ENCODE measurements at places on chromosomes 4 and X. TPM values are rescaled to one million over a fixed set of nuclear protein-coding genes. Genes with fewer than 3 reads are reported as not detected.

DNA sequence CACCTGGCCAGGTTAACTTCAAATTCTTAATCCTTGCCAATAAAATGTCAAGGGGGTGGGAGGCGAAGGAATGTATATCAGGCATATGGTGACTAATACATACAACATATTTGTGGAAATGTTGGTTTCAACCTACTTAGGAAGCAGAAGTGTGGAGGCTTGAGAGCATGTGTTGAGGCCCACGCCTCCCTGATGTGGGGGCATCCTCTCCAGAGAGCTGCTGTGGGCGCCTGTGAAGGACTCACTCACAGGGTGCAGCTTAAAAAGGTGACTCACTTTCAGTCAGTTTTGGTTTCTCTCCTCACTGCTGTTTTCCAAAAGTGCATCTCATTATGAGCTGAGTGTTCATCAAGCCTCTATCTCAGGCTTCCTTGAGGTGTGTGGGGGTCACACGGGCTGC is 27.5 kb downstream of the LNX1 start:
- no peaks in the 10 kb centered on the region for H3K4me1 ChIP-seq
- no peak overlapping the region for H3K4me3 ChIP-seq
- no peaks in the 10 kb centered on the region for H3K36me3 ChIP-seq

TLR2 gene
- total RNA-seq: 1.2 TPM

AMELX gene
- not detected for total RNA-seq

NEK1 gene
- total RNA-seq: 20.6 TPM

TEX13B gene
- not detected for total RNA-seq

GRCh38 chrX:71222929-71223328 is at the start of gene GJB1:
TSS of gene GJB1 (plus strand) at chrX:71223224. CDS start at chrX:71223708, 484 bp downstream.
- peaks cover 7% of the 10 kb centered on the region for H3K27me3 ChIP-seq
- no peak for DNase-seq
- peaks cover 3% of the 10 kb centered on the region for H3K4me1 ChIP-seq
- H3K4me3 ChIP-seq: no peak within 1 kb of the TSS

PAGE2B gene
- not detected for total RNA-seq

DNA sequence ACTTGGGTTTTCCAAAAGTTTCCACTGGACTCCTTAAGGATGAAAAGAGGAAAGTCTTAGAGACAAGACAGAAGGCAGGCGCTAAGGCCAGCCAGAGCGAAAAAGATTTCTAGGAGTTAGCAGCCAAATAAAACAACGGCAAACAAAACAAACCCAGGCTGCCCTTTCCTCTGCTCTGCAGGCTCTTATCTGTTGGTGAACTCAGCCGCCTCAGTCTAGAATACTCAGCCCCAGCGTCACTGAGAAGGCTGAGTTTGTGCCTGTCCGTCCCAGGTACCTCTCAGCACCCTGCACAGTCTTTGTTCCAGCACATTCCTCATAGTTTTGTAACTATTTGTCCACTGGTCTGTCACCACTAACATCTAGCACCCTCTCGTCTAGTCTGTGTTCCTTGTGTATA is 75.6 kb upstream of the FAM9C start:
- H3K27me3 ChIP-seq: peaks cover 16% of the 10 kb centered on the region
- H3K4me1 ChIP-seq: peaks cover 26% of the 10 kb centered on the region
- H3K4me3 ChIP-seq: no peak overlapping the region
- no peak for DNase-seq
- peaks cover 11% of the 10 kb centered on the region for H3K36me3 ChIP-seq

- H3K36me3 ChIP-seq: no peaks in the 10 kb centered on the region
- DNase-seq: no peak
- H3K4me3 ChIP-seq: no peak overlapping the region
- no peak overlapping the region for H3K27ac ChIP-seq
- H3K4me1 ChIP-seq: no peaks in the 10 kb centered on the region
- no peaks in the 10 kb centered on the region for H3K27me3 ChIP-seq
These were observed 444.7 kb downstream of the IQCM start for GRCh38 chr4:149370785-149371420.

- no peak overlapping the region for H3K4me3 ChIP-seq
- no peaks in the 10 kb centered on the region for H3K4me1 ChIP-seq
- peaks cover 8% of the 10 kb centered on the region for H3K27me3 ChIP-seq
These were observed 179.0 kb downstream of the KCNIP4 start for GRCh38 chr4:21769404-21770147.

DNA sequence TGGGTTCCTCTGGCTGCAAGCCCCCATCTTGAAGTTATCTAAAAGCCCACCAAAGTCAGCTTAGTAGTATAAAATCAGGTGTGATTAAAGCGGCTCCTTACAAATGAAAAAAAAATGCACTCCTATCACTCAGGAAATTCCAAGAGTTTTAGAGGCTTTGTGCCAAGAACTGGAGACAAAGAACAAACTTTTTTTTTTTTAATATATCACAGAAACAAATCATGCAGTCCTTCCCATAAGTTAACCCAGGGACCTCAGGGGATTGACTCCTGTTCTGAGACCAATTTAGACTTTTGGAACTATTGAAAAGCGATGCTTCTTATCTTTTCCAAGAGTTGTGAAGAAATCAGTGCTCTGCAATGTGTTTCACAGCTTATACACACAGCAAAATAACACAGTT is 53.6 kb downstream of the HHIP start:
- no peaks in the 10 kb centered on the region for H3K36me3 ChIP-seq
- no peaks in the 10 kb centered on the region for H3K27me3 ChIP-seq
- H3K4me3 ChIP-seq: no peak overlapping the region
- no peak for DNase-seq
- no peaks in the 10 kb centered on the region for H3K4me1 ChIP-seq

- H3K36me3 ChIP-seq: no peaks in the 10 kb centered on the region
- H3K27ac ChIP-seq: no peak overlapping the region
- no peaks in the 10 kb centered on the region for H3K27me3 ChIP-seq
- H3K4me3 ChIP-seq: no peak overlapping the region
- DNase-seq: no peak
These were observed 218.6 kb downstream of the SPCS3 start for GRCh38 chr4:176538217-176538925.

USP17L10 gene
- not detected for total RNA-seq

- no peak for DNase-seq
- H3K4me1 ChIP-seq: no peaks in the 10 kb centered on the region
- H3K27me3 ChIP-seq: peaks cover 18% of the 10 kb centered on the region
- no peak overlapping the region for H3K4me3 ChIP-seq
These were observed 10.7 kb upstream of the SPCS3 start for GRCh38 chr4:176309046-176309445.

DNA sequence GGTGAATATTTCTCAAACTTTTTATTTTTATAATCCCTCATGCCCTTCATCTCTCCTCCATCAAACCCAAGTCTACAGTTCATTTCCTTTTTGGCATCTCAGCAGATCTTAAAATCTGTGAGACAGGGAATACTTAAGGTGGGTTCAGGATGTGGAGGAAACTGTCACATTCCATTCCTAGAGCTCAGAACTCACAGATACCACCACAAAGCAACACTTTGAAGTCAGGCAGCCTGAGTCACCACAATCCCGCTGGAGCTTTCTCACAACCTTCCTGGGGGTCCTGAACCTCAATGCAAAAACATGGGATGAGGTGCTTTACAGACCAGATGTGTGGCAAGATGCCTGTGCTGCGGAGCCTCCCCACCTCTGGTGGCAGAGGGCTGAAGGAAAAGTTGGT is 63.2 kb downstream of the HHIP start:
- DNase-seq: no peak
- H3K36me3 ChIP-seq: no peaks in the 10 kb centered on the region
- H3K4me3 ChIP-seq: no peak overlapping the region
- no peaks in the 10 kb centered on the region for H3K4me1 ChIP-seq
- no peaks in the 10 kb centered on the region for H3K27me3 ChIP-seq
- H3K27ac ChIP-seq: no peak overlapping the region

DNA sequence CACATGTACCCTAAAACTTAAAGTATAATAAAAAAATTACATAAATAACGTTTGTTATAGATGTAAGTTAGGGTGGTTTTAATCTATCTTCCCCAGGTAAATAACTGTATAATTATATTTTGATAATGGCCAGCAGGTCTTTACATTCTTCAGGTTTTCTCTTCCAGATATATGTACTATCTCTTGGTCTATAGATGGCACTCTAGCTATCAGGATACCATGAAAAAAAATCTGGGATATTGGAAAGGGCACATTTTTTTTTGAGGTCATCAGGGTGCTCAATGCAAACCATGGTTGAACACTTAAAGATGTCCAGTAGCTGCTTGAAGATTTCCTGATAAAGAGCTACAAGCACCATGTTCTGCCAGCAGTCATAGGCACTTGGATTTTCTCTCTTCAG is 15.6 kb upstream of the ADH4 start:
- no peak for DNase-seq
- no peak overlapping the region for H3K4me3 ChIP-seq
- H3K27me3 ChIP-seq: no peaks in the 10 kb centered on the region
- no peaks in the 10 kb centered on the region for H3K4me1 ChIP-seq

PABPC1L2B gene
- not detected for total RNA-seq

GRCh38 chr4:53168228-53168627 is 197.6 kb downstream of the SCFD2 start:
- H3K4me1 ChIP-seq: peaks cover 2% of the 10 kb centered on the region
- no peaks in the 10 kb centered on the region for H3K27me3 ChIP-seq
- DNase-seq: no peak
- H3K4me3 ChIP-seq: no peak overlapping the region
- peaks cover 16% of the 10 kb centered on the region for H3K36me3 ChIP-seq

- peaks cover 5% of the 10 kb centered on the region for H3K27me3 ChIP-seq
- no peak overlapping the region for H3K27ac ChIP-seq
- H3K36me3 ChIP-seq: peaks cover 6% of the 10 kb centered on the region
- H3K4me1 ChIP-seq: no peaks in the 10 kb centered on the region
These were observed 57.3 kb upstream of the ADGRA3 start for GRCh38 chr4:22573198-22573597.

- H3K36me3 ChIP-seq: no peaks in the 10 kb centered on the region
- no peak overlapping the region for H3K4me3 ChIP-seq
- H3K27me3 ChIP-seq: no peaks in the 10 kb centered on the region
- H3K27ac ChIP-seq: no peak overlapping the region
These were observed 48.8 kb downstream of the MAP7D2 start for GRCh38 chrX:20067709-20068561.

DNA sequence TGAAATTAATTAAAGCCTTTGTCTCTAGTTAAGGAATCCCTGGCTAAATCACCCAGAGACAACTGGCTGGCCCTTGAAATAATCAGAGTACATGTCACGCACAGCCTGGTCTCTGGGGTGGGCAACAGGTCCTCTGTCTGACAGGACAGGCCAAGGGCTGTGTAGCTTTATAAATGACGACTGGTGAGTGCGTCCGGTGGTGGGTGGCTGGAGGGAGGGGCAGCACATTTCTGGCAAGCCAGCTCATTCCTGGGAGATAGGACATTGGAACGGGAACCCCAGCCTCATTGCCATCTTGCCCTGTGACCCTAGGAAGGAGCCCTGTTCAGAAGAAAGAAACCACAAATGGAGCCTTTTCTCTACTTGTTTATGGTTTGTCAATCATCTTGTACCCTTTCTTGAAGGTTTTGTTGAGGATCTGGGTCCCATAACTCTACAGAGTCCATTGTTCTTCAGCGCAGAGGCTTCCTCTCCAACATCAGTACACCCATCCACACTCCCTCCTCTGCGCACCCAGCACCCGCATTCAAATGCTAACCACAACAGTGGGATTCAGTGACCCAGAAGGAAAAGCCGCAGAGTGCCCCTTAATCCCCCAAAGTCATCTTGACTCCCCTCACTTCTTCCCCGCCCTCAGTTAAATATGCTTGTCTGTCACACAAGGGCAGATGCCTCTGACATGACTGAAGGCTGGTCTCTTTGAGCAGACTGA is 368.1 kb downstream of the UNC5C start:
- H3K4me3 ChIP-seq: no peak overlapping the region
- H3K27me3 ChIP-seq: no peaks in the 10 kb centered on the region
- H3K27ac ChIP-seq: no peak overlapping the region

DNA sequence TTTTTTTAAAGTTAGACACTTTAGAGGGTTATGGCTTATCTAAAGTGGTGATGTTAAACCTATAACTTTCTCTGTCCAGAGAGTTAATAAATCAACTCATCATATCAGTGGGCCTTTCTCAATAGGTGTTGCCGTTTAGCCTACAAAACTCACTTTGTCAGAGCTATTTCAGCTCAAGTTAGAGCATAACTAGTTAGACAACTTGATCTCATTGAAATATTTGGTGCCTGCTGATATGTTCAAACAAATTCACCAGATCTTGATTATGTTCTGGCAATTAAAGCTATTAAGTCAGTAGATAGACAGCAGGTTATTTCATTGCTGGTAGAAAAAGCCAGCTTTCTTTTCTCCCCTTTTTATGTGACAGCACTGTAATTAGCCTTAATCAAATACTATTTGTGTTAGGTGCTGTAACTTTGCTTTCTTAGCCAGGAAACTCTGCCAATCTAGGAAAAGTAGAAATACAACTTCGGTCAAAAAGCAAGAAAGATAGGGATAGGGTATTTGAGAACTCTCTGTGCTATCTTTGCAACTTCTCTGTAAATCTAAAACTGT is 191.8 kb downstream of the MAML3 start:
- H3K36me3 ChIP-seq: no peaks in the 10 kb centered on the region
- no peaks in the 10 kb centered on the region for H3K4me1 ChIP-seq
- peaks cover 25% of the 10 kb centered on the region for H3K27me3 ChIP-seq
- H3K27ac ChIP-seq: no peak overlapping the region
- no peak for DNase-seq

EREG gene
- not detected for total RNA-seq
